ENCODE measurements at places on chromosomes 12 and 14.

DNA sequence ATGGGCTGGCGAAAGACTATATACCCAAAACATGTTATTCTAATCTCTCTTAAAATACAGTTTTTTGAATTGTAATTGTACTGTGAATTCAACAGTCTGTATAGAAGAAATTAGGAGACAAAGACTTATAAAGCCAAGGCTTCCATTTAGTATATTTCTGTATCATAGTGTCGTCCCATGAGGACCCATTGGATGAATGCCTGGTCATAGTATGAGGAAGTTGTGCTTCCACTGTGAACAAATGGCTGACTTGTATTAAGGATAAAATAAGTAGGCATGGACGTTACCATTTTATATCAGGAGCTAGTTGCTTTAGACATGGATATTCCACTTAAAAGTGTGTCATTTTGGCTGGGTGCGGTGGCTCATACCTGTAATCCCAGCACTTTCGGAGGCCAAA lies 55.9 kb upstream of the NAV3 start:
- no peak for DNase-seq

- no peak for DNase-seq
Measured at GRCh38 chr14:68631394-68632053, 161.3 kb downstream of the ZFP36L1 start.

- DNase-seq: no peak
Measured at GRCh38 chr12:110577864-110578693, 5.0 kb downstream of the PPTC7 start.

GRCh38 chr12:27060740-27061139 lies 21.6 kb downstream of the C12orf71 start:
- no peak for DNase-seq

DNA sequence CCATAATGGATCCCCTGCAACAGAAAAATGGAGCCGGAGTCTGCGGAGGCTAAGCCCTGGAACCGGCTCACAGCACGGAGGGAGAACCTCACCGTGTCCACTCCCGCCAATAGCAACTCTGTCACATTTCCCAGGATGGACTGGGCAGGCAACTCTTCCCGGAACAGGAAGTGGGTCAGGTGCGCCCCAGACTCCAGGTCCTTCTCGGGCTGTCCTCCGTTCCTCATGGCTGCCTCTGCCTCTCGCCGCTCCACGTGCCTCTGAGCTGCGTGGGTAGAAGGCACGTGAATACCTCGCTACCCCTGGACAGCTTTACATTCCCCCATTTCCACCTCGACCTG lies 2.2 kb downstream of the CYP27B1 start:
- DNase-seq: no peak

- no peak for DNase-seq
Measured at GRCh38 chr12:13362260-13362841, 165.8 kb downstream of the EMP1 start.

GRCh38 chr14:100861937-100862247 lies 36.0 kb downstream of the MEG3 start:
- DNase-seq: no peak

GRCh38 chr14:21711360-21711961 lies 37.8 kb upstream of the OR4E1 start:
- DNase-seq: no peak

GRCh38 chr12:75862692-75863471 lies 168.7 kb downstream of the PHLDA1 start:
- no peak for DNase-seq

- no peak for DNase-seq
Measured at GRCh38 chr12:123369229-123369628, 4.6 kb upstream of the SBNO1 start.

- DNase-seq: no peak
Measured at GRCh38 chr12:116864371-116865160, 16.7 kb downstream of the HRK start.

DNA sequence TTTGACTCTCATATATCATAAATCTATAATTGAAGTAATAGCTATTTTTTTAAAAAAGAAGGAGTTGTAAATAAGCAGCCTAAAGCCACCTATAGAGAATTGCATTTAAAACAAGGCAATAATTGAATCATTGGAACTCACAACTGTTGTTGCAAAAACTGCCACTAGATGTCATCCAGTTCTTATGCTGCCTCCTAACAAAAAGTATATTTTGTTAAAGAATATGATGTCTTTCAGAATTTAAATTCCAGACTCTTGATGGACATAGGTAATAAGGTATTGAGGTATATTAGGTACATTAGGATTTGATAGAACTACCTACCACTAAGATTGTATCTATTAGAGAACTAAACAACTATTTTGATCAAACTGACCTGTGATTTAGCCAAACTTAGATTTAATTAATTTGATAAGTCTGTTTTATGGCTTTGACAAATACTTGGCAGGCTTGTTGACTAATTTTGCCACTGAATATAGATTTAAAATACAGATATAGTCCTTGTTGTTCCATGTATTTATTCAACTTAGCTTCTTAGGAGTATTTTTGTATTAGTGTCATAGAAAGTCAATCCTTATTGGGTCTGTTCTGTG lies 401.4 kb downstream of the RPL10L start:
- no peak for DNase-seq

DNA sequence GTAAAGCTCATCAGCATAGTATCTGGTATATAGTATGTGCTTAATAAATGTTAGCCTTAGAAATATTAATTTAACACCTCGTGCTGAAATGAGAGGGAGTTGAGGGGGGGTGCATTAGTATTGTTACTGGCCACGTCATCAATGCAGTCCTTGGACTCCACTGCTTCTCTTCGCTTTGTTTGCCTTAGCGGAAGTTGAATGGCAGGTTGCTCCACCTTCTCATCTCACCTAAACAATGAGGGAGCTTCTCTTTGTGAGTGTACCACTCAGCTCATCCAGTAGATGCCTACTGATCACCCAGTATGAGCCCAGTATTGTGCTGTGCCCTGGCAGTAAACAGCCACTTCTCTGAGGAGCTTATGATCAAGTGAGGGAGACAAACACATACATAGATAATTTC lies 4.5 kb downstream of the TMEM117 start:
- DNase-seq: no peak

- DNase-seq: no peak
Measured at GRCh38 chr12:76587428-76588178, 28.0 kb upstream of the OSBPL8 start.

- no peak for DNase-seq
Measured at GRCh38 chr14:31692376-31692781, 131.2 kb downstream of the NUBPL start.

DNA sequence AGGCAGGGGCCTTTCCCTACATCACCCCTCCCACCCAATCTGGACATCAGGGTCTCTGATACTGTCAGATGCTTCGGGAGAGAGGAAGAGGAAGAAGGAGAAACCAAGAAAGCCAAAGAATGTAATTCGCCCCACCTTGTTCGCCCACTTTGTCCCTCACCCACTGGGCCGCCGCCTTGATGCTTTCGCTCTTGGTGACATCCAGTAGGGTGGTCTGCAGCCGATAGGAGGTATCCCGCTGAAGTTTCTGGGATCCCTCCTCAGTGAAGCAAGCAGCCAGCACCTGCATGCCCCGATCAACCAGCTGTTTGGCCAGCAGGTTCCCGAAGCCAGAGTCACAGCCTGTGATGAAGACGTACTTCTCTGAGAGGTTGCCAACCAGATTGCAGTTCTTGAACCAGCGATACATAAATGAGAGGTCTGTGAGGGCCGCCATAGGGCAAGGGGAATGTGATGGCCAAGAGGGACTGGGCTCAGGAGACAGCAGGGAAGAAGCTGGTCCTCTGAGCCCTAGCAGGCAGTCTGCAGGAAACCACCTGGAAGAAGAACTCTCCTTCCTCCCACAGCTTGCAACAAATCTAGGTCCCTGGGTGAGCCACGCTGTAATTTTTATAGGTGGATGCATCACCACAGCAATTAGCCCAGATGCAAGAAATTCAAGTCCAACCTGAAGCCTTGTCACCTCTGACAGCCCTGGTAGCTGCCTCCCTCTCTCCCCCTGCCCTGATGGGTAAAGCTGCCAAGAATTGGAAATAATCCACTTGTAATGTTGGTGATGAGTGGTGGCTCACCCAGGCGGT lies at the start of gene SDR9C7:
SDR9C7 (minus strand) TSS at position 583 of the 800 bp plus-strand sequence; CDS start at position 436, 147 bp downstream.
- DNase-seq: no peak

DNA sequence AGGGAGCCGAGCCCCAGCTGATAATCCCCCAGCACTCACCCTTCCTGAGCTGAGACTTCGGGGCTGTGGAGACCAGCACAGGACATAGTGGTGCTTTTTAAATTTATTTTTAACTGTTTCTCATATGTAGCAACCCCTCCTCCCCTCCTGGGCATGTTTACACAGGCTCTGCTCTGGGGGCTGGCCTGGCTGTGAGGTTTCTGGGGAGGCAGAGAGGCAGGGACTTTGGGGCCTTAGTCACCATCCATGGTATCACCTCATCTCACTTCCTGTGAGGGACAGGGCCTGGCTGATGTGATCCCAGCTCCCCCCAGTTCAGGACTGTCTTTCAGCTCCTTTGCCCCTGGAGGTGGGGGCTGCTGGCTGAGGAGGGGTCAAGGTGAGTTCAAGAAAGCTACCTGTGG lies 20.4 kb downstream of the VASH1 start:
- no peak for DNase-seq

DNA sequence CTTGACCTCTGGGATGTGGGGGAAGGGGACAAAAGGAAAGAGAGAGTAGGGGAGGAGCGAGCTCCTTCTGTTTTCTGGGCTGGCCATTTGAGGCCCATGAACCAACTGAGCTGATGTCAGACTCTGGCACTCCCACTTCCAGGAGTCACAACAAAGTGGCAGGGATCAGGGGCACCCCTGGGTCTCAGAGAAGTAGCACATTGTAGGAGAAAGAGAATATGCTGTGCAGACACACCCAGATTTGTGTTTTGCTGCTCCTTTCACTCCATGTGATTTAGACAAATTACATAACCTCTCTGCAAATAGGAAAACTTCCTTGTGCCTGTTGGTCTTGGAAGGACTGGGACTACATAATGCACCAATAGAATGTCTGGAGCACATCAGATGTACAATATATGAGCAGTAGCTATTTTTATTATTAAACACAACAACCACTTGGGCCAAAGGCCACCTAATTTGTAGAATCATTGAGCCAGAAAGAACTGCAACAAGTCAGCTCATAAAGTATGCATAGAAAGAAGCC lies 265.5 kb downstream of the ZFP36L1 start:
- DNase-seq: no peak

- DNase-seq: no peak
Measured at GRCh38 chr14:28308734-28309133, 457.9 kb upstream of the FOXG1 start.

DNA sequence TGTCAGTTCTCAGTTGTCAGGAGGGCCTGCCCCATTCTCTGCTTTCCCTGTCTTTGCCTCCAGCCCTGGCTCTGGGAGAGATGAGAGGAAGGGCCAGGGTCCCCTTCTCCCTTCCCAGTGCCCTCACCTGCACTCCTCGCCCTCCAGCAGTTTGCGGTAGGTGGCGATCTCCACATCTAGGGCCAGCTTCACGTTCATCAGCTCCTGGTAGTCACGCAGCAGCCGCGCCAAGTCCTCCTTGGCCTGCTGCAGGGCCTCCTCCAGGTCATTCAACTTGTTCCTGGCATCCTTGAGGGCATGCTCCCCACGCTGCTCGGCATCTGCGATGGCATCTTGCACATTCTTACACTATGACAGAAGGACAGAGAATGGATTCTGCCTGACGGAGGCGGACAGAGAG lies 5.4 kb downstream of the KRT2 start:
- no peak for DNase-seq

DNA sequence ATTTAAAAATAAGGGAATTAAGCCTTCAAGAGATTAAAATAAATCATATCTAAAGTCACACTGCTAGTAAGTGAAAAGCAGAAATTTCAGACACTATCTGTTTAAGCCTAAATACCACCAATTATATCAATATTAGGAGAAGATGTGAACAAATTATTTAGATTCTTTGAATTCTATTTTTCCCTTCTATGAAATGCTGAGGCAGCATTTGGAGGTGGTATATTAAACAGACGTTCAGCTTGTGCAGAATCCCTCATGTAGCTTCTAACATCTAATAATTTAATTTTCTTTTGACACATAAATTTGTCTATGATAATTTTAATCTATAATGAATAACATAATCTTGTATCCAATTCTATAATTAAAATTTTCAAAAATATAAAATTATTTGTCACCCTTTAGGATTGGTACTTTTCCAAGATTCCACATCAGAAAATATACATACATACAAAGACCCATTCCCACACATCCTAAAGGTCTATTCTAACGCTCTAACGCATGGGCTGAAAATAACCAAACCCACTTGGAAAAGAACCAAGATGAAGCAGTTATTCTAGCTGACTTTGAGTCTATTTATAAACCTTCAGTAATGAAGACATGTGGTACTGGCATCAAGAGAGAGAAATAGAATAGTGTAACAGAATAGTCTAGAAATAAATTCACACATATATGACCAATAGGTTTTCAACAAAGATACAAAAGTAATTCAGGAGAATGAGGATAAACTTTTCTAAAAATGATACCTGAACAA lies 751.8 kb downstream of the GALC start:
- DNase-seq: no peak

GRCh38 chr12:25447046-25447445 lies 106.0 kb downstream of the LMNTD1 start:
- DNase-seq: no peak

DNA sequence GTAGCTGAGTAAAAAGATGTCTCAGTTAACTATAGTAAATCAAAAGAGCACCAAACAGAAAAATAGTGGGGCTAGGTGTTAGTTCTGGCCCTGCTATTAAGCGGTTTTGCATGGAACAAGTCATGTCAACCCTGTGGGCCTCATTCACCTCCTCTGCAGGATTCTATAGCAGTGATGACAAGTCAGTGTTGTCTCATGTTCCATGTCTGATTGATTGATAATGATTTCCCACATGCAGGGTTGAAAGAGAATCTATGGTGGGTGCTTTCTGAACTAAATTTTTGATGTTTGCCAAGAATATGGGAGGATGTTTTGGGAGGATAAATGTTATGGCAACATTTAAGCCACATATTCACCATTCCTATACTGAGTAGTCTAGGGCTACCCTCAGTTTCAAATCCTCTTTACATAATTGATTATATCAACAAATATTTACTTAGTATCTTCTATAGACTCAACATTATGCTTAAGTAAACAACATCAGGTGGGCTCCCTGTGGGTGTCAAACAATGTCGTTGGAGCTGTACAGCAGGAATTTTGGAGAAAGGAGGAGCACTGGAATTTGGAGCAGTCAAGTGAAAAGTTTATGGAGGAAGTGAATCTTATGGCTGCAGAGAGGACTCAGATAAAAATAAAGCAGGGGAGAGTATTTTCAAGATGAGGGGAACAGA lies 48.6 kb downstream of the IRAK3 start:
- no peak for DNase-seq

GRCh38 chr14:91866511-91867295 lies 633 bp downstream of the TC2N start:
- no peak for DNase-seq

DNA sequence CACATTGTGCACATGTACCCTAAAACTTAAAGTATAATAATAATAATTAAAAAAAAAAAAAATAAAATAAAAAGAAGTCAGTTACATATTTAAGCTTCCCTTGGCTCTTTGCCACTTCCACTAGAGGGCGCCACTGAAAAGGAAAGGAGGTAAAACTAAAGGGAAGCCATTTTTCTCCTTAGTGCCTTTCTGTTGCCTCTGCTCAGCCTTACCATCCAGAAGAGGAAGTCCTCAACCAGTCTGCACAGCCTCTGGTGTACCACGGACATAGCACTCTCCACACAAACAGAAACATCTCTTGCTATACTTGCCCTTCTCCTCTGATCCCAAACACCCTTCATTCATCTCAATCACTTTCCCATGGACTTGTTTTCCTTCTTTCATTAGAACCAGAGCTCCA lies 169.0 kb upstream of the EEA1 start:
- peak; percentile 14 for DNase-seq
